Left renal cortex interstitium (tissue), 4 donors: ENCODE measurements at places on chromosomes 7 and 10.

GRCh38 chr10:124221356-124222317, 128.2 kb upstream of the CHST15 start:
- no peak for DNase-seq

- no peak for DNase-seq
Observed at GRCh38 chr7:144761493-144761892, 74.4 kb downstream of the TPK1 start.

DNA sequence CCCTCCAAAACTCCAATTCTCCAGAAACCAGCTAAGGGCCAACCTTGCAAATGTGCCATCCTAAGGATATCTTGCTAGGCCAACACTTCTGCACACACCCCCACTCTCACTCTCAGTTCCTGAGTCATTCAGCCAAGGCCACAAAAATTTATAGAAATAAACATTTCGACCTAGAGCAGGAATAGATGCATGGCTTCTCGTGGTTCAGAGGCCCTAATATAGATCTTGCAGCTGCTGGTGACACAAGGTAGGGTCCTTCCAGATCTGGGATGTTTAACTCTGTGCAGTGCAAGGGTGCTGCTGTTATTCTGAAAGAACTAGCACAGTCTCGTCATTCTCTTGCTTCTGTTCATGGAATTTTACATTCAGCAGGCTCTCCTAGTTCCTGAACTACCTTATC, 369.3 kb downstream of the CALN1 start:
- DNase-seq, result no peak

DNA sequence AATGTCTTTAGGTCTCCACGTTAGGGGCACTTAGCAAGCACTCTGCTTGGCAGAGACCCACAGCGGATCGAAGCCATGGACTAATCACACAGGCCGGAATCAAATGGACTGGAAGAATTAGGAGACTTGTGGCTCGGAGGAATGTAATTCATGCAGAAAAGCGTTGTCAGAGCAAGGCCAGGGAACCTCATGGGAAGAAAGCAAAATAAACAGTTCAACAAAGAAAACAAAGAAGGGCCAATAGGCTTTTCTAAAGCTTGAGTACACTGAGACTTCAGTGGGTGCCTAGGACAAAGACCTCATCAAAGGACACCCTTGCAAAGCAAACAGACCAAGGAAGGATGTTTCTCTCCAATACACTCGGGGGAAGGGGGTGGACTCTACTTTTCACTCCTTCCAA, 171.1 kb downstream of the GLI3 start:
- DNase-seq, result no peak

DNA sequence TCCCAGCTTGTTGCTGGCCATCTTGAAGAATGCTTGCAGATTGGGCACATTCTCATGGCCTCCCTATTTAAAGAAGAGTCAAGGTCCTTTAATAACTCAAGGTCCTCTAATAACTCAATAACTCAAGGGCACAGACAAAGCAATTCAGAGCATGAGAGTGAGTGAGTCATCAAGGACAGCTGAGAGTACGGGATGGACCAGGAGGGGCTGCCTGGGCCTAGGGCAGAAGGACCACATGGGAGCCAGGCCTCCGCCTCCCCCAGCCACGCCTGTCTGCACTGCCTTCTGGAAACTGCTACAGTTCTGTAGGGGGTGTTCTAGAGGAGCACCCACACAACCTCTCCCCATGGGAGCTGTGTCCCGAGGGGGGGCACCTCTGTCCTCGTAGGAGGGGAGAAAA, 48.9 kb downstream of the ZNF503 start:
- no peak for DNase-seq
